GM19239 (cell line): ENCODE measurements at places on chromosomes 1 and 21.
A peak's percentile ranks its signal among the peaks of the same experiment; 100 is the strongest.

GRCh38 chr1:18299441-18300338, 181.0 kb upstream of the KLHDC7A start:
- DNase-seq = peak; percentile 50

GRCh38 chr1:88729297-88729696, 45.2 kb downstream of the PKN2 start:
- no peak for DNase-seq

DNA sequence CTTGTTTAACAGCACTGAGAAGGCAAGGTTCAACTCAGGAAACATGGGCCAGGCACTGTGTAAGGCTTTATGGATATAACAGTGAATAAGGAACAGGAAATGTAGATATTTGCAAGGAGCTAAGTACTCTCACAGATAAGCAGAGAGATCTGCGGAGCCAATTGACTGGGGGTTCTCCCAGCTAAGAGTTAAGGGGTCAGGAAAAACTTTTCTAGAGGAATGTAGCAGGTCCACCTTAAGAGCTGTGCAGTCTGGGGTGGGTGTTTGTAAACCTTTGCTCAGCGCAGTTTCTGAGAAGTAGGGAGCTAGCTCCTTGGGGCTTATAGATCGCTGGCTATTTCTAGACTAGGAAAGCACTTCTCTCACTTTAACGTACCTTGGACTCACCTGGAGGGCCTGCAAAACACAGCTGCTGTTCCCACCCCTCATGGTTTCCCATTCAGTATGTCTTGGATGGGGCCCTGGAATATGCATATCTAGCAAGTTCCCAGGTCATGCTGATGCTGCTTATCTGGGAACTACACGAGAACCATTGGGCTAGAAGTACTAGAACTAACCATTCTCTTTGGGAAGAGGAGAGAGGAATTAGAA, 51.7 kb downstream of the TLCD4 start:
- no peak for DNase-seq

- DNase-seq = no peak
These were observed 100.1 kb upstream of the IGSF21 start for GRCh38 chr1:18007391-18008041.

DNA sequence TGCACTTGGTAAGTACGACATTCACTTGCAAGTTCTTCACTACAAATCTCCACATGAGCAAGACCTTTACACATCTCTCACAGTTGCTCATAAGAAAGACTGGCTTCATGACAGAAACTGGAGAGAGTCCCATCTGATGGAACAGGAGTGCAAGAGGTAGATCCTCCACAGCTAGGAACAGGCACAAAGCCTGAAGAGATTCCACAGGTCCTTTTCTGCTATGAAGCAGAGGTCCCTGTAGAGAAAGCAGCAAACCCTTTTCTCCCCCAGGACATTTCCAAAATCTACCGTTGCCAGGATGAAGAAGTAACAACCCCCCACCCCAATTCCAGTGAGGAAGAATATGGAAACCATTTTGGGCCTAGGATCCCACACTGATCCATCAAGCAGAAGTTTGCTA, 47.3 kb downstream of the EIF4G3 start:
- no peak for DNase-seq

DNA sequence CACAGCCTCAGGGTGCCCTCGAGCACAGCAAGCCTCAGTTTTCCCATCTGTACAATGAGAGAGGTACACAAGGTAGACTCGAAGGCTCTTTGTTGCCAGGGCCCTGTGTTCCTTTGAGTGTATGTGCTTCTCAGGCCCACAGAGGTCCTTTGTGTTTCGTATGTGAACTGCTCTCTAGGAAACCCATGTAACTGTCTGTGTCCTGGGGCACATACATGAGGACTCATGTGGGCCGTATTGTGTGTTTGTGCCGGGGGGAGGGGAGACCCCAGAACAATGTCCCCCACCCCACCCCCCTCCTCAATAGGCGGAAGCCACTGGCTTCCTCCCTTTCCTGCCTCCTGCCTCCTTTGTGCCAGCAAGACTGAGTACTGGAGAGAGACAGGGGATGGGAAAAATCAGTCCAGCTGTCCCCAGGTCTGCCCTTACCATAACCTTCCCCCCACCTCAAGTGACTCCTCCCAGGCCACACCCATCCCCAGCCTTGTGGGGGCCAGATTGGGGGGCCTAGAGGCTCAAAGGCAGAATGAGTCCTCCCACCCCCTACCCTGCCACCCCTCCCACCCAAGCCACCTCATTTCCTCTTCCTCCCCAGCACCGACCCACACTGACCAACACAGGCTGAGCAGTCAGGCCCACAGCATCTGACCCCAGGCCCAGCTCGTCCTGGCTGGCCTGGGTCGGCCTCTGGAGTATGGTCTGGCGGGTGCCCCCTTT, at the start of gene TIE1:
TIE1 (plus strand) TSS at position 605 of the 717 bp plus-strand sequence; CDS start at position 695, 90 bp downstream.
- no peak for DNase-seq
